ENCODE measurements at places on chromosomes 1 and 21.

- no peak for DNase-seq
Observed at GRCh38 chr1:244952940-244953339, 88.6 kb upstream of the HNRNPU start.

DNA sequence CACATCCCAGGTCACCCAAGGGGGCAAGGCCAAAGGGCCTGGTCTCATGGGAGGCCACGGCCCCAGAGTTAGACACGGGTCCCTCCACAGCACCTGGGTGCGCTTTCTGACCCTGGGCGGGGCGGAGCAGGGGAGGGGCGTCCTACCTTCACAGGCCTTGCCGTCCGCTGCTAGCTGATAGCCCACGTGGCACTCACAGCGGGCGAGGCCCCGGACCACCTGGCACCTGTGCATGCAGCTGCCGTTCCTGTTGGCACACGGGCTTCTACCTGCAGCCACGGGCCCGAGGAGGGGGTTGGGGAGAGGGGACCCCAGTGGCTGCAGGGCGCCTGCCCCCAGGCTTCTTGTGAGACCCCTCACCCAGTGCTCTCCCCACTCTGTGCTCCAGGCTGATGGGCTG is 59.9 kb downstream of the ARHGEF16 start:
- DNase-seq = no peak

DNA sequence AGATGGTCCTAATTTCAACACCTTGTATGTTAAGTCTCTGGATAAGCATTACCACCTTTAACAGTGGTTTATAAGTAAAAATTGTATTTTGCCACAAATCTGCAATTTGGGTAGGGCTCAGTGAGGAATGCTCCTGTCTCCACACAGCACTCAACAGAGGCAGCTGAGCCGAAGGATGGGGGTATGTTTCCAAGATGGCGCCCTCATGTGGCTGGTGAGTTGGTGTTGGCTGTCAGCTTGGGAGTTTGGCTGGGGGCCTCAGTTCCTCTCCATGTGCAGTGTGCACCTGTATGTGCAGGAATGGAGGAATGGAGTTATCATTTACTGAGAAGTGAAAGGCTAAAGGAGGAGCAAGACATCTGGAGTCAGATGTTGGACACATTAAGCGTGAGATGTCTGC is 136.8 kb downstream of the GABPA start:
- no peak for DNase-seq

DNA sequence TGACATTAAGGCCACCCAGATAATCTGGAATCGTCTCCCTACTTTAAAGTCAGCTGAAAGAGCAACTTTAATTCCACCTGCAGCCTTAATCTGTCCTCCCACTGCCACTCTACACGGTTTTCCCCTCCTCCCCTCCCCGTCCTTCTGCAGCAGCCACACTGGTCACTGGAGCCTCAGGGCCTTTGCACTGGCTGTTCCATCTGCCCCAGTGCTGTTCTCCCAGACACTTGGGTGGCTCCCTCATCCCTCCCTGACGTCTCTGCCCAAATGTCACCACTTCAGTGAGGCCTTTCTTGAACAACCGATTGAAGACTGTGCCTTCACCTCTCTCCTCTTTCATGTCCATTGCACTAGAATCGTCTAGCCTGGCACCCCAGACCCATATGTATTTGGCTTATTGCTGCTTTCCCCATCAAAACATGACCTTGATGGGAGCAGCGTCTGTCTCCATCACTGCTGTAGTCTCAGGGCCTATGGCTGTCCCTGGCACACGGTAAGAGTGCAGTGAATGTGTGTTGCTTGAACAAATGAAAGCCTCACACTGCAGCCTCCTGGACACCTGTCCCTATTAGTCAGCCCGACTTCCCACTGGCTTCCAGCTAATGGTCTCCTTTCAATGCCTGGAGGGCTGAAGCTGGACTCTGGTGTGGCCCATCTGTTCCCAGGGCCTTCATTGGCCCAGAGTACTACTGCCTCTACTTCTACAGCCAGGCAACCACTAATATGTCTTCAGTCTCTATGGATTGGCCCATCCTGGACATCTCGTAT is 10.6 kb upstream of the PRDM16 start:
- DNase-seq = no peak

DNA sequence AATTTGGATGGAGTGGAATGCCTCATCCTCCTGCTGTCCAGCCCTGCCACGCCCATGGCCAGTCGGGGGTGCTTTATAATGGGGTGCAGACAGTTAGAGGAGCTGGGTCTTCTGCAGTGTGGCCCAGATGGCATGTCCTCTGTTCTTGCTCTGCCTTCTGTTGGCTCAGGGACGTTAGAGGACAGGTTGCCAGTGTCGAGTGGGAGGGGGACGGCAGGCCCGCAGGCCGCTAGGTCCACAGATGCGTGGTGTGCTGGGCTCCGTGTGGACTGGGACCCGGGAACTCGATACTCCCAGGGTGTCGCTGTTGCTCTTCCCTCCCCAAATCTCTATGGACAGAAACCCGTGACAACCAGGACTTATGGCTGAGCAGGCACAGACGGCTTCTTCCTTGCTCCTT is 33.3 kb downstream of the SIM2 start:
- no peak for DNase-seq

DNA sequence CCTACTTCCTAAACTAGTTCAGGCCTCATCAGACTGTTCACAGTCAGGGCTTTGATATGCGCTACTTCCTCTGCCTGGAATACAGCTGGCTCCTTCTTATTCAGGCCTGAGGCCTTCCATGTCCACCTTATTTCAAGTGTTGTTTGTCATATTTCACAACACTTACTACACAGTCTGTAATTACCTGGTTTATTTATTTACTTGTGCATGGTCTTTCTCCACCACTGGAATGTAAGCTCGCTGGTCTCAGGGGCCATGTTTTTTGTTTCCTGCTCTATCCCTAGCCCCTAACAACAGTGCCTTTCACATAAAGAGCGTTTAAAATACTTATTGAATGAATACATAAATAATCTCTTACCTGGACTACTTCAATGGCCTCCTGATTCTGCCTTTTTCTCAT is 4.6 kb upstream of the SRSF4 start:
- DNase-seq = no peak

- no peak for DNase-seq
Observed at GRCh38 chr1:208951908-208952307, 631.6 kb upstream of the CAMK1G start.

Data from hepatic stellate cell (primary cell).